Skin of body (tissue), 3 donors: ENCODE measurements at places on chromosomes 7 and 10. TPM values are rescaled to one million over a fixed set of nuclear protein-coding genes. Genes with fewer than 3 reads are reported as not detected.

Gene GALNT17
- total RNA-seq = 6.3 TPM

Gene ACTL6B
- not detected for total RNA-seq

Gene PPP3CB
- total RNA-seq = 61.3 TPM

Gene SFMBT2
- total RNA-seq = 5.8 TPM

Gene SPAM1
- total RNA-seq = not detected

DNA sequence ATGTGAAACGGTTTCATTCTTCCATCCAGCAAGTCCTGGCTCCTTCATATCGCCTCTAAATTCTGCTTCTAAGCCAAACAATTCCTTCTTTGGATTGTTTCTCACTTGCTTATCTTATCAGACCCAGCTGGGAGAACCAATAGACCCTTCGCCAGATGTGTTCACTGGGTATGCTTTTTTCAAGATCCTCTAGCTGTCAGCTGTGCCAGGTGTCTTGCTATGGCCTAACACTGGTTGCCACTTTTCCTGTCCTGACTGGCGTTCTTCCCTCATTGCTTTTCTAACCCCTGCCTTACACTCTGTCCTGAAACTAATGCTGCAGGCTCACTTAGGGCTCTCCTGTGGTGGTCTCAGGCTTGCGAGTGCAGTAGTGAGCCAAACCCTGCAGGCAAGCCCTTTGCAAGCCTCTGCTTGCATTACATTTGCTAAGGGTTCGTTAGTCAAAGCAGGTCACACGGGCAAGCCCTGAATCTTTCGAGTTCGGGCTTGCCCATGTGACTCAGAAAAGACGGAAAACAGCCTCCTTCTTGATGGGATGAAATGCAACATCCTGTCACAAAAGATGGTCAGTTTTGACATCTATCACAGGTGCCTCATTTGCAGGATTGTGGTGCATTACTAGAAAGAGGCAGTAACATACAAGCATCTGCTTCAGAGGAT, 92.8 kb downstream of the VWC2 start:
- DNase-seq = no peak

DNA sequence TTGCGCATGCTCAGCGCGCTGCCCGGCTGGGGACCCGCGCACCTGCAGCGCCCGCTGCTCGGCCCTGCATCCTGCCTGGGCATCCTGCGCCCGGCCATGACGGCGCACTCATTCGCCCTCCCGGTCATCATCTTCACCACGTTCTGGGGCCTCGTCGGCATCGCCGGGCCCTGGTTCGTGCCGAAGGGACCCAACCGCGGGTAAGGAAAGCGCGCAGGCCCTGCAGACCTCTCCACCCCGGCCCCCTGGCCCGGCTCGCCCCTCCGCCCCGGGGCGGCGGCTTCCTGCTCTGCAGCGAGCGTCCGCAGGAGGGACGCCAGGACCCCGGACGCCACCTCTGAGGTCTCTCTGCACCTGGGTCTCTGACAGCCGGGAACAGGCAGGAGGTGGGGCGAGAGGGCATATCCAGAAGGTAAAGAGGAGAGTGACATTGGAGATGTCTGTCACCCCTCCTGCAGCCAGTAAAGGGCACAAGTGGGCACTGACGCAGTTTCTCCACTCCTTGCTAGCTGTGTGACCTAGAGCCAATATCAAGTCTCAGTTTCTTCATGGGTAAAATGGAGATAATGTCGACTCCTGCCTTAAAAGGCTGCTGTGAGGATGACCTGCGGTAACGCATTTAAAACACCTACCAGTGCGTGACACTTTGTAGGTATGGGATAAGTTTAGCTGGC, 338 bp downstream of the ATP6V0E2 start:
- DNase-seq = no peak

GRCh38 chr10:110840225-110840922, 31.4 kb upstream of the PDCD4 start:
- no peak for DNase-seq

DNA sequence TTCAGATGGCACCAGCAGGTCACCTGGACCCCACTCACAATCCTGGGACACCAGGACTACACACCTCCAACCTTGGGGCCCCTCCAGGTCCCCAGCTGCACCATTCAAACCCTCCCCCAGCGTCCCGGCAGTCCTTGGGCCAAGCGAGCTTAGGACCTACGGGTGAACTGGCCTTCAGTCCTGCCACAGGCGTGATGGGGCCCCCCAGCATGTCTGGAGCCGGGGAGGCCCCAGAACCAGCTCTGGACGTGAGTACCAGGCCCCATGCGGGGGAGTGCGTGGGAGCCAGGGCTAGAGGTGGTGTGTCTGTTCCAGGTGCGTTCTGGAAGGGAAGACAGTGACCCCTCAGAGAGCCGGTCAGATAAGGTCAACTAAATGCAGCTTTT, 17.8 kb downstream of the ZMIZ2 start:
- no peak for DNase-seq

GRCh38 chr7:109950256-109950655, 1140.7 kb upstream of the LRRN3 start:
- DNase-seq = no peak

- DNase-seq = no peak
Measured at GRCh38 chr10:22931948-22932347, 4.1 kb downstream of the ARMC3 start.

DNA sequence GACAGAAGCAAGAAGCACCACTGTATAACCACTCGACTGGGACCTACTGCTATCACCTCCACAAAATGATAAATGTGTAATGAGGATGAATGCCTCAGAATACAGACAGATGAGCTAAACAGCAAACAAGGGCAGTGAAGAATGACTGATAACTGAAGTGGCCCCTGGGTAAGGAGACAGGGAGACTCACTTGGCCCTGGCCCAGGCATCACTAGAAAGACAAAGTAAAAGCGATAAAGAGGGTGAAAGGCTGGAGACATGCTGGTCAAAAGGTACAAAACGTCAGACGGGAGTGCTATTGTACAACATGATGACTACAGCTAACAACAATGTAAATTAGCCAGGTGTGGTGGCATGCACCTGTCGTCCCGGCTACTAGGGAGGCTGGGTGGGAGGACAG, 27.8 kb upstream of the APBB1IP start:
- no peak for DNase-seq

DNA sequence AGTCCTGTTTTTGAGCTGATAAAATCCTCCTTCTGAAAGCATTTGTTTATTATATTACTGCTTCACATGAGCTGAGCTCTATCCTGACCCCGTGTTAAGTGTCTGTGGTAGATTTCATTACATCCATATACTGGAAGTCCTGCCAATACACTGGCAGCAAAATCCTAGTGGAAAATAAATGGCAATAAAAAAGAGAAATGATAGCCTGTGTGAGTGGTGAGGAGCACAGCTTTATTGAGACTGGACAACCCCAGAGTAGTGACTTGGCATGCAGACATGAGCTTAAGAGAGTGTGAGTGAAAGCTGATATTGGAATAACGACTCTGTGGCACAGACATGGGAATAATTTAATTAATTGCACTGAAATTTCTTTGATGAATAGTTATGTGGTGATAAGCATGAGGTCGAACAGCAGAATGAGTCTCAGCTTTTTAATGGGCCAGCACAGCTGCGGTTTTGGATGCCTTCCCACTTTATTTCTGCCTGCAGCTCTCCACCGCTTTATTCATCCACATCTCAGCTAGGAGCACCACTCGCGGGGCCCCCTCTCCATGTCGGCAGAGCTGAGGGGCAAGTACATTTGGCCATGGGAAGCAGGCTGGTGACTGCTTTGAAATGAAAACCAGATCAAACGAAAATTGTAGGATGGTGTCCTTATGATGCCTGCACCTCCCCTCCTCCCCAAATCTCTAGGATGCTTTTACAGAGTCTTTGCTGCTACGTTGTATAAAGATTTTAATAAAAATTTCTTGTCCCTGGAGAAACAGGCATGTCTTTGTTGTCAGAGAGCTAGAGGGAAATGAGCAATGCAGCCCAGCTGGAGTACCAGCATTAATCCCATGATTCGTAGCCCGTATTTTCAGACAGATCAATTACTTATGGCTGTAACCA, 494.3 kb downstream of the AUTS2 start:
- DNase-seq = peak; percentile 90

- DNase-seq = no peak
Measured at GRCh38 chr10:42932116-42932515, 144.8 kb upstream of the RET start.

- no peak for DNase-seq
Measured at GRCh38 chr7:23927709-23928417, 217.8 kb downstream of the STK31 start.

DNA sequence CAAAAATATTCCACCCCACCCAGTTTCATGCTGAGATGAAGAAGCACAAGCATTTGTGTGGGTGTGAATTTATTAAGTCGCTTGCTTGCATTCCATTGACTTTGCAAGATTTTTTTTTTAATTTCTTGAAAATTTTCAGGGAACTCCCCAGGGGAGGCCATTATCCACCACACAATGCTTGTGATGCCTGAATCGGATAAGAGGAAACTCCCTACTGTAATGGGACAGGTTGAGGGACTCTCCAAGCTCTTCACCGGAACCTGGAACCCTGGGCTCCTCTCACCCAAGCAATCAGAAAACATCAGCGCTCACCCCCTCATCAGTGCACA, 153.6 kb upstream of the ZMIZ1 start:
- no peak for DNase-seq

- no peak for DNase-seq
Measured at GRCh38 chr7:83947260-83947659, 247.3 kb downstream of the SEMA3A start.

GRCh38 chr10:79361726-79362397, 14.6 kb downstream of the PPIF start:
- no peak for DNase-seq
